ENCODE measurements at places on chromosomes 5 and 9. TPM values are rescaled to one million over a fixed set of nuclear protein-coding genes. Genes with fewer than 3 reads are reported as not detected.

The LCN10 gene
- total RNA-seq, result 0.13 TPM

The SH3RF2 gene
- not detected for total RNA-seq

The CCNH gene
- total RNA-seq, result 53.3 TPM

The SLC46A2 gene
- not detected for total RNA-seq

The MYOT gene
- not detected for total RNA-seq

The MAMDC4 gene
- total RNA-seq, result 0.64 TPM
